ENCODE measurements at places on chromosomes 5 and 9.

DNA sequence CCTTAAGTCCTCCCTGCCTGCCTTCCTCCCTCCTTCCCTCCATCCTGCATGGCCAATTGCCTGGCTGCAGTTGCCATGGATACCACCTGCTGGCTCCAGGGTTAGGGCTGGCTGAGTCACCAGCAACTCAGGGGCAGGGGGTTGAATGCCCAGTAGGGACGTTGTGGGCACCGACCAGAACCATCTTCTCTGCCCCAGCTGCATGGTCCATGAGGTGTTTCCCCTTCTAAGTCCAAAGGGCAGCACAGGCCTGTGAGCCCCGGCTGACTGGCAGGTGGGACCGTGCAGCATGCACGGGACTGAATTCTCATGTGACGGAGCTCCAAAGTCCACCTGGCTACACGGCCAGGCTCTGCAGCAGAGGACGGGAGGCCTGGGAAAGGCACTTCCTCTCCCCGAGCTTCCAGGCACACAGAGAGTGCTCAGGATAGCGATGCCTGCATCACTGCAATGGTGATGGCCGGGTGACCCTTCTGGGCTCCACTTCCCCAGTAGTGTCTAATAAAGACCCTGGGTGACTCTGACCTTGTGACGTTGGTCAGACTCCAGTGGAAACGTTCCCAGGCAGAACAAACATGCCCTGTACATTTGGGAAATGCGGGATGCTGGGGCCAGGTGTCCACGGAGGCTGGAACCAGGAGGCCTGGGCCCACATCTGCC is 5.7 kb downstream of the ASS1 start:
- no peak for DNase-seq

GRCh38 chr5:6715271-6715670 is 2.0 kb downstream of the TENT4A start:
- no peak for DNase-seq

DNA sequence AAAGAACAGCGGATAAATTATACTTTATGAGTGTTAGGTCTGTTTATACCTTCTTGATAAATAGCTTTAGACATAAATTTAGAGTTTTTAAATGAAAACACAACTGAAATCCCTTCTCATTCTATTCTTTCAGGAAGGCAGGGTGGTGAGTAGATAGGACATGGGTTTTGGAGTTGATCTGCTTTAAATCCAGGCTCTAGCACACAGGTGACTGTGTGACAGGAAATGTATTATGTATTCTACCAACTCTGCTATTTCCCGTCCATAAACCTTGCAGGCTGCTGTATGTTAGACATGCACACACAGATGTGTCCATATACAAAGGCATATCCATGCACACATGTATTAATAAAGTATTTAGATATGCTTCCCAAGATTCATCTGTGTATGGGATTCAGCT is 19.3 kb upstream of the CARTPT start:
- no peak for DNase-seq

- DNase-seq = no peak
These were observed 298.3 kb upstream of the ACTBL2 start for GRCh38 chr5:57780961-57781325.

DNA sequence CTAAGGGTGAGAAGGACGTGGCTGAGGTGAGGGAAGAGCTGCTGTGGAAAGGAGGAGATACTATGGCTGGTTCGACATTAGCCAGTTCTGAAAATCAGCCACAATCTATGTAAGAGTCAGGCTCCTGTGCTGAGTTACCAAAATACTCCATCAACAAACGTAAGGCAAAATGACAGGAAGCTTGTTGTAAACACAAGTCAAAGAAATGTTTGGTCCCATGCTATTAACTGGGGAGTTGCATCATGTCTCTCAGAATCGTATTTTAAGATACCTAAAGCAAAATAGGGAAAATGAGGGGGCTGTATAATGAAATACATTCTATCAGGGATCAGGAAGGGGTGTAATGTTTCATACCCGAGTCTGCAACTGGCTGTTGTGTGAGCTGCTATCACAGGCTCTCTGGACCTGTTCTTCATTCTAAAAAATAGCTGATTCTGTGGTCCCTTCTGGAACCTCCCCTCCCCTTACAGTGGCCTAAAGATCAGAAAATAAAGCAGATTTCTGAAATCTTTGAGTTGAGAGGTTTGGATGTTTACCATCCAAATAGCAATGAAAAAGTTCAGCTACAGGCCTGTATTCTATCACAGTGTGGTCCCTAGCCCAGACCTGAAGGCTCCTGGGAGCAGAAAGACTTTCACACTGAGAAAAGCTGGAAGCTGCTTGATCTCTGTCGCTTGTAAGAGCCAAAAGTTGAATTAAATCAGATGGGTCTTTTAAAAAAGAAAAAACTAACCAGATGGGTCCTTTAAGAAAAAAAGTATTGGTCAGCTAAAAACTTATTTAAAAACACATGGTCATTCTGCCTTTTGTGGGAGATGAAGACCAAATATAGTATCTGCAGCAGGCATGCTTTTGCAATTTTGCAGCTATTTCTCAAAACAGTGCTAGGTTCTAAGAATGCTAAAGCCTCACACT is 97.8 kb upstream of the SMC5 start:
- no peak for DNase-seq

DNA sequence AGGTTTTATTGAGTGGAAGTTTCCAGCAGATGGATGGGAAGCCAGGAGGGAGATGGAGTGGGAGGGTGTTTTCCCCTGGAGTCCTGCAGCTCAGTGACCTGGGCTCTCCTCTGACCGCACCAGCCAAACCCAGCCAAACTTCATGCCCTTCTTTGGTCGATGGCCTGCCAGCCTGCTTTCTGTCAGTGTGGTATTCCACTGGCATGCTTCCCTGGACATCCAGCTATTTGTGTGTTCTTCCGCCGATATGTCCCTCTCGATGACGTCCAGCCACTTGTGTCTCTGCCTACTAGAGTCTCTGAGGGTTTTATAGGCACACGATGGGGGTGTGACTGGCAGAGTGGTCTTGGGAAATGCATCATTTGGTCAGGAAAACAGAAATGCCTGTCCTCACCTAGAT is 33.8 kb downstream of the GPBP1 start:
- DNase-seq = no peak

DNA sequence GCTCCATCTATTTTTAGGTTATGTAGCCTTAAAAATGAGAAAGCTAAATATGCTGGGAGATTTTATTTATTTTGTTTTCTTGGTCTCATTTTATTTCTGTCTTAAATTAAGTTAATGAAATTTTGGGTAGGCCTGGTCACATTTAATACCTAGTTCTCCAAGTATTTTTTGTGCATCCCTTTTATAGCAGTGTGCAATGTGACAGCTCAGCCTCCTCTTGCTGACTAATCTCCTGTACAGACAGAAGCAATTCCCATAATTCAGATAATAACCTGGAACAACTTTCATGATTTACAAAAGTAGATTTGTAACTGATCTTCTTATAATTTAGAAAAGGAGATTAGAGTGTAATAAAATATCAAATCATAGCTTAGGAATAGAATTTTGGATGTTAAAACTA is 403.9 kb downstream of the ADGRV1 start:
- DNase-seq = no peak

DNA sequence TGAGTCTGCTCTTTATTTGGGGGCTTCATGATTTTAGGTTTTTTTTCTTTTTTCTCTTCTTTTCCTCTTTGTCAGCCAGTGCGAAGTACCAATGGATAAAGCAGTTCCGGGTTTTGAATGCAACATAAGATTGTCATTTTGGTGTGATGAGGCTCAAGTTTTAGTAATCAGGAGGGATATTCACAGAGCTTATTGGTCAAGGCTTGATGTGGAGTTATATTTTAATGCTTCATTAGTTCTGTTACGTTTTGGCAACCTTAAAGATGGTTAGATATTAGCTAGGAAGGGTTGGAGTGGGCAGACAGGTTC is 1.4 kb downstream of the PIK3R1 start:
- DNase-seq = no peak

GRCh38 chr5:66777868-66778267 is 181.7 kb downstream of the MAST4 start:
- DNase-seq = no peak

GRCh38 chr5:122581629-122582028 is 193.3 kb upstream of the SNX2 start:
- no peak for DNase-seq

DNA sequence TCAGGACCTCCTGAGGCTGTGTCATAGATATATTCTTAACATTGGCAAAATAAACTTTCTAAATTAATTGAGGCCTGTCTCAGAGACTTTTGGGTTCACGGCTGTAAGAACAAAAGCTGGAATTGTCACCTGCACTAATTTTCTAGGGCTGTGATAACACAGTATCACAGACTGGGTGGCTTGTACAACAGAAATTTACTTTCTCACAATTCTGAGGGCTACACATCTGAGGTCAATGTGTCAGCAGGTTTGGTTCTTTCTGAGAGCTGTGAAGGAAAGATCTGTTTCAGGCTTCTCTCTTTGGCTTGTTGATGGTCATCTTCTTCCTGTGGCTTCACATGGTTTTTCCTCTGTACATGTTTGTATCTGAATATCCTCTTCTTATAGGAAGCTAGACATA is 29.2 kb upstream of the NFIL3 start:
- no peak for DNase-seq

DNA sequence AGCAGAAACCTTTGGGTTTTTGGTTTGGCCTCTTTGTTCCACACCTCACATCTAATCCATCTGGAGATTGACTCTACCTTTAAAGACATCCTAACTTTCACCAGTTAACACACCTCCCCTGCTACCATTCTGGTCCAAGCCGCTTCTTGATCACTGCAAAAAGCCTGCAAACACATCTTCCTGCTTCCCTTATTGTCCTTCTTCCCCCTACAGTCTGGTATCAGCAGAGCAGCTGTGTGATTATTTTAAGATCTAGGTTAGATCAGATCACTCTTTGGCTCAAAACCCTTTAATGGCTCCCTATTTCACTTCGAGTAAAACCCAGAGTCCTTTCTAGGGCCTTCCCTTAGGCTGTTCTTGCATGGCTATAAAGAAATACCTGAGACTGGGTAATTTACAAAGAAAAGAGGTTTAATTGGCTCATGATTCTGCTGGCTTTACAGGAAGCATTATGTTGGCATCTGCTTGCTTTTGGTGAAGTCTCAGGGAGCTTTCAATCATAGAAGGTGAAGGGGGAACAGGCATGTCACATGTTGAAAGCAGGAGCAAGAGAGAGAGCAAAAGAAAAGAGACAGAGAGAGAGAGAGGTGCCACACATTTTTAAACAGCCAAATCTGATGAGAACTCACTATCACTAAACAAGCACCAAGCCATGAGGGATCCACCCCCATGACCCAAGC is 1.5 kb upstream of the TEX10 start:
- no peak for DNase-seq

DNA sequence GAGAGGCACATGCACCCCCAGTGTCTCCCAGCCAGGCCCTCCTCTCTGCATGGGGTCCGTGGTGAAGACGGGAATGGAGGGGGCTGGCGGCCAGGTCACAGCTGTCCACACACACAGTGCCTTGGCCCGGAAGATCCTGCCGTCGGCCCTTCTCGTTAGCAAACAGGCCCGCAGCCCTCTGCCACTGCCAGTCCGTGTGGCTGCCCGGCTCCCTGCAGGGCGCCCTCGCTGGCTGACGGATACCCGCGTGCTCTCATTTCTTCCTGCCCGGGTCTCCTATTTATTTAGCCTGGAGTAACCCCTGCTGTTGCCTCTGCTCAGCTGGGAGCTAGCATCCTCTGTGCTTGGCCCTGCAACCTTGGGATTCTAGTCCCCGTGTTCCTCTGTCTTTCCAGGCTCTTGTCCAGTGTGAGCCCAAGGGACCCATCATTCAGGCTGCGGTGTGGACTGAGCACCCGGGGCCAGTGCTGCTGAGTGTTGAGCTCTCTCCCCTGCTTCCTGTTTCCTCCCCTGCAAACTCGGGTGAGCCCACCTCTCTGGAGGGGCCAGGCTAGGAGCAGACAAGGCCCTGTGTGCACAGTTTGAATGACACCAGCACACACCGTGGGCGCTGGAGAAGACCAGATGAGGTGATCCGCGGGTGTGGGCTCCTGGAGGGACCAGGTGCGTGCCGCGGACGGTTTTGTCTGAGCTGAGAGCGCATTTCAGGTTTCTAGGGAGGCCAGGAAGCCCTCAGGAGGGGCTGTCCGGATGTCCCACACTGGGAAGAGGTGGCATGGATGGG is 14.6 kb upstream of the RNU6ATAC start:
- no peak for DNase-seq

GRCh38 chr9:123660691-123661466 is 269.0 kb downstream of the DENND1A start:
- DNase-seq = no peak

DNA sequence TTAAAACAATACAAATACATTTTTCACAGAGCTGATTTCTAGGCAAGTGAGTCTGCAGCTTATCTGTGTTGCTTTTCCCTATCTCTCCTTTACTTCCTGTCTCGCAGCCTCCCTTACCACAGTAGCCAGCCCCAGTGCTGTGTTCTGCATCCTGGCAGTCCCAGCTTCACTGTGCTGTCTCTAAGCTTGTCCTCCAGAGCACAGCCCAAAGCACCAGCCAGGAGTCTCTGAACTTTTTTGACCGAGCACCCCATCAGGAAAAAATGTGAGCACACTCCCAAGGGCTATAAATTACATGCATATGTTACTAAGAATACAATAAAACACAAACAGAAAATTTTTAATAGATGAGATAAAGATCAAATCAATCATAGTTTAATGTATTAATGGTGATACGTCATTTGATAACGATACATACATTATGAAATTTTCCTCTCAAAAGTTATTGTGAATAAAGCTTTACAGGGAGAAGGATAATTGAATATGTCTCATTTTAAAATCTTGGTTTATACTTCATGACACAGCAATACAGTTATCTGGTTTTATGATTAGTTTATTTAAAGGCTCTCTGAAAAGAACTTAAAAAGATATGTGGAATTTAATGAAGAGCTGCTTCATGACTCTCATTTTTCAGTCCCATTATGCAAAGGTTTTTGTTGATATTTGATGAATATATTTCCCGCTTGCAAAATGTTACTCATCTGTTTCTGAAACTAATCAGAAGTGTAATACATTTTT is 7.3 kb upstream of the RHOBTB3 start:
- DNase-seq = no peak

- no peak for DNase-seq
These were observed 20.5 kb downstream of the RUSC2 start for GRCh38 chr9:35510383-35510753.

- DNase-seq = no peak
These were observed 64.5 kb downstream of the PAM start for GRCh38 chr5:102819634-102820033.

- no peak for DNase-seq
These were observed 61.9 kb downstream of the WWC1 start for GRCh38 chr5:168353216-168353957.

- no peak for DNase-seq
These were observed 971 bp downstream of the PHYKPL start for GRCh38 chr5:178231539-178232123.

Data from T-helper 9 cell (primary cell).